ENCODE measurements at places on chromosomes 1 and 21.

- peak; percentile 35 for DNase-seq
Measured at GRCh38 chr1:237562242-237562823, 328.4 kb downstream of the ZP4 start.

DNA sequence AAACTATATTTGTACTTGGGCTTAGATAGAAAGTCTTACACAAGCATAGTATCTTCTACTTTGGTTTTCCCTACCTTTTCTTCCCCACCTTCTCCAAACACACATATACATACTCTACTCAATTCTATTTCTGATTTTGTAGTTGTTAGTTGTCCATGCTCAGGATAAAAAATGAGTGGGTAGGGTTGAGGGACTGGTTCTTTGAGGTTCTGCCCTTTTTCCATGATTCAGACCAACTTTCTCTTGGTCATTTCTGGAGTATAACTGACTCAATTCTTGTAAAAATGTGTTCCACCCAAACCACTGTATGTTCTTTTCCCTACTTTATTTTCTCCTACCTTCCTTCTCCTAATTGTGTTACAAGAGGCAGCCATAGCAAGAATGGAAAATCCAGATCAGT is 3.3 kb downstream of the CFAP126 start:
- DNase-seq: no peak

GRCh38 chr1:178345238-178345637 is 151.5 kb downstream of the CLEC20A start:
- DNase-seq: no peak

GRCh38 chr21:46018615-46019014 is 37.0 kb downstream of the COL6A1 start:
- DNase-seq: no peak

DNA sequence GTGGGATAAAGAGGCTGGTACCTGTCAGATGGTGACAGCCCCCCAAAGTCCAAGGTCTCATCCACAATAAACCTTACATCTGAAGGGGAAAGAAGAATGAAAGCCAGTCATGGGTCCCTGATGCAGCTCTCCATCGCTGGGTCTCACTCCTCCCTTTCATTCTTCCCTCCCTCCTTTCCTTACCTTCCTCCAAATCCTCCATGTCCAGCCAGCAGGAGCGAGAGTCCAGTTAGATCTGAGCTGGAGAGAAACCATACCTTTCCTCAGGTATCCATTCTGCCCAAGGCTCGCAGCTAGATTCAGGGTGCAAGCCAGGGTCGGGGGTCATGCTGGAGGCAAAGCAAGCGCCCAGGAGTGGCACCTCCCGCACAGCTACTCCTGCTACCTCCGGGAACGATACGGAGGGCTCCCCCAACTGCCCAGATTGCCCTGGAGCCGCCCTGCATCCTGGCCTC is 421 bp downstream of the PSRC1 start:
- no peak for DNase-seq

DNA sequence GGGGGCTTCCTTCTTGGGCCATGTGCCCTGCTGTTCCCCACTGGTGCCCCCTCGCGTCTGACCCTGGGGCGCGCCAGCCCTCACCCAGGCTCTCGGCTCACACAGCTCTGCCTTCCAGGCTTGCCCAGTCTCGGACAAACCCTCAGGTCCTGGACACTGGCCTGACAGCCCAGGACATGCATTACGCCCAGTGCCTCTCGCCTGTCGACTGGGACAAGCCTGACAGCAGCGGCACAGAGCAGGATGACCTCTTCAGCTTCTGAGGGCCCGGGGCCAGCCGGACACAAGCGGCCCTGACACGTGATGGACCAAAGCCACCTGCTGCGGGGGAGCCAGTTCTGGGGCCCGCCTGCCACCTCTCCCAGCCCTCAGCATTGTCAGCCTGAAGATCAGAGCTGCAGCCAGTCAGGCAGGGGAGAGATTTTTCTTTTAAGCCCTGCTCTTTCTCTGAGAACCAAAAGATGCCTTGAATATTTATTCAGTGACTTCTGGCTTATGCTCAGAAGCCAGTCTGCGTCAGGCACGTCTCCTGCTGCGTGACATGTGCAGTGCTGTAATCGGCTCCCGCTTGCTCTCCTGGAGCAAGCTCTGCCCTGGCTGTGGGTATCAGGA is 23.4 kb downstream of the LDLRAP1 start:
- peak; percentile 82 for DNase-seq

- no peak for DNase-seq
Measured at GRCh38 chr1:27588256-27589232, 15.4 kb downstream of the AHDC1 start.

GRCh38 chr1:203214871-203215270 is 14.6 kb downstream of the CHIT1 start:
- no peak for DNase-seq

All from fibroblast of gingiva (primary cell).